A549 treated with Hydrocortisone at 1 μM for 4 hours (cell line): ENCODE measurements at places on chromosomes 2 and 18. TPM values are rescaled to one million over a fixed set of nuclear protein-coding genes. Genes with fewer than 3 reads are reported as not detected.

The TLX2 gene
- 0.08 to 0.35 TPM (median 0.27 TPM) in 5 replicates for total RNA-seq

The SPAG16 gene
- total RNA-seq: 10.7 to 13.7 TPM (median 11.4 TPM) in 5 replicates

The RNU2-63P gene
- not detected in 5 replicates for total RNA-seq

The PLCL1 gene
- 0.01 TPM in 1 of 5 replicates, not detected in the others for total RNA-seq

The BOLL gene
- not detected in 5 replicates for total RNA-seq

The FOSL2 gene
- total RNA-seq: 66.8 to 83.9 TPM (median 73.8 TPM) in 5 replicates

The AKAIN1 gene
- not detected in 5 replicates for total RNA-seq

The SERPINB7 gene
- total RNA-seq: 1.3 to 3.3 TPM (median 2.2 TPM) in 5 replicates

The ITPRIPL1 gene
- not detected in 5 replicates for total RNA-seq

The EPB41L3 gene
- total RNA-seq: 0.16 to 0.28 TPM (median 0.25 TPM) in 5 replicates

The GCG gene
- total RNA-seq: not detected in 5 replicates

The CCBE1 gene
- 9.7 to 14.4 TPM (median 13.0 TPM) in 5 replicates for total RNA-seq

The TEX44 gene
- not detected in 5 replicates for total RNA-seq

The PROKR1 gene
- total RNA-seq: not detected in 5 replicates

The CD8B2 gene
- not detected in 5 replicates for total RNA-seq

The ASB18 gene
- total RNA-seq: not detected in 5 replicates

The GPR35 gene
- 0.61 to 0.90 TPM (median 0.87 TPM) in 5 replicates for total RNA-seq

The NOL4 gene
- not detected in 5 replicates for total RNA-seq

The C2orf92 gene
- total RNA-seq: 0.71 to 1.0 TPM (median 0.83 TPM) in 5 replicates

The RESP18 gene
- total RNA-seq: not detected in 5 replicates
